Kidney (tissue), 22 donors: ENCODE measurements at places on chromosomes 3 and 15. TPM values are rescaled to one million over a fixed set of nuclear protein-coding genes. Genes with fewer than 3 reads are reported as not detected.

RHOV gene
- 4.6 TPM for polyA plus RNA-seq

DNA sequence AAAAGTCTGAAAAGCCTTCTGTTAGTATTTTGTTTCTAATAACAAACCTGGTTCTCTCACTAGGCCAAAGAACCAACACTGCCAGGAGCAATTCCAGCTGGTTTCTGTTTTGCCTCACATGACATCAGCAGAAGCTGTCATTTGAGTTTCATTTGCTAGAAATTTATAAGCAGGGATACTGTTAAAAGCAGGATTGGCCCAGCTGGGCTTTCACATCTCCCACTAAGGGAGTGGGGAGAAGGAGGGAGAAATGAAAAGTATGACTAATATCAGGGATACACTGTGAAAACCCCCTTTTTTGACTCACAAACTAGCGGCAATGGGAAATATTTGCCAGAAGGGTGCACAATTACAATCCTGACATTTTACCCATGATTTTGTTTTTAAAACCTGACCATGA is 5.3 kb downstream of the CCDC80 start:
- peak; percentile 92 for DNase-seq

GRCh38 chr3:2783261-2783660 is 326.9 kb downstream of the IL5RA start:
- DNase-seq = no peak

DNA sequence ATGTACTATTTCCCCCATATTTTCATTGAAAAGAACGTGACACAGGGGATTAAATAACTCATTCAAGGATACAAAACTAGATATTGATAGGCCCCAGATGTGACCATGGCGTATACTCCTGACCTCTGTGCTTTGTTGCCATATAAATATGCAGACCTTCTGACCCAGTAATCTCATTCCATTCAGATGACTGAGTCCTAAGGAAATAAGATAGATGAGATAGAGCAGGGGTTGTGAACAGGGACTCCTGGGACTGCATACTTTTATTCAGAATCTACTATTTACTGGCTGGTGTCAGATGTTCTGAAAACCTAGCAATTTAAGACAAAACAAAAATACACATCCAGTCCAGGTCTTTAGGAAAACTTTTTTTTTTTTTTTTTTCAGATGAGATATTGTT is 139.2 kb upstream of the MANF start:
- DNase-seq = no peak

GRCh38 chr3:12328837-12329462 is 40.1 kb downstream of the PPARG start:
- DNase-seq = no peak

DNA sequence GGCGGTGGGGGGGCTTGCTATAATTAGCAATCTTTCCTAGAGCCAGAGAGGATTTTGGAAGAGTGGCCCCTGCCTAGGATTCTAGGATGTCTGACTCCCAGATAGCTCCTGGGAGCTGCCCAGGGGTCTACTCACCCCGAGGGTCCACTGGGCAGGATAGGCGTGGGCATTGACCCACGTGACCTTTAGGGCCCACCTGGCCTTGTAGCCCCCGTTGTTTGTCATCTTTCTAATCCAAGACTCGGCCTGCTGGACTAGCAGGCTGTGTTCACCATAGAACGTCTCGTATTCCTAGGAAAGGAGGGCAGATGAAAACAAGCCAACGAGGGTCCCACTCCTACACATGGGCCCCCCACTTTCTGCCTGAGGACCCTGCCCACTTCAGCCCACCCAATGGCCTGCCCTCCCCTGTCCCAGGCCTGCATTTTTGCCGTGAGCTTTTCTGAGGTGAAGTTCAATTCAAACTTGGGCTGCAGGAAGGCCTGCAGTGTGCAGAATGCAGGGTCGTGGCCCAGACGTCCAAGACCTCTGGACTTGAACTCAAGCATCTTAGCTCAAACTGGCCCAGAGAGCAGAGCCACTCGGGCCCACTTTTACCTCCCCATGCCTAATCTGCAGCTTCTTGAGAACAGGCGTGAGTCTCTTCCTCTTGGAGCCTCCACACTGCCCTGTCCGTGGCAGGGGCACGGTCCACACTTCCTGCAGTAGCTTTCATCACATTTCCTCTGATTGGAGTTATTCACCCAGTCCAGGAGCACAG is 41.5 kb downstream of the MUC4 start:
- DNase-seq = no peak

- no peak for DNase-seq
Observed at GRCh38 chr3:186374376-186374775, 12.3 kb upstream of the DGKG start.

DNA sequence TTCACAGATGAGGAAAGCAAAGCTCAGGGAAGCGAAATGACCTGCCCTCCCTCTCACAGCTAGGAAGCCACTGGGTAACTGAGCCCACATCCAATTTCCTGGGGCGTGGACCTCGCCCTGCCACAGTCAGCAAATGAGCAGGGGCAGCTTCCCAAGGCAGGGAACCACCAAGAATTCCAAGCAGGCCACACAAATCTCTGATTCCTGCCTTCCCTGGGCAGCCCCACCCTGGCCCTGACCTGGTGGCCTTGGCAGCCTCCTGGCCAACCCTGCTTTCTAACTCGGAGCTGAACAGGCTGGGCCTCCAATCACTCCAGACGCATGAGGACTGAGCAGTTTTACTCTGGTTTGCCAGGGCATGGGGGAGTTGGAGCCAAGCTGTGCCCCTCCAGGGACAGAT is 203.7 kb upstream of the TLE3 start:
- DNase-seq = no peak

NR2E3 gene
- not detected for polyA plus RNA-seq

KNG1 gene
- 710 TPM for polyA plus RNA-seq

DNA sequence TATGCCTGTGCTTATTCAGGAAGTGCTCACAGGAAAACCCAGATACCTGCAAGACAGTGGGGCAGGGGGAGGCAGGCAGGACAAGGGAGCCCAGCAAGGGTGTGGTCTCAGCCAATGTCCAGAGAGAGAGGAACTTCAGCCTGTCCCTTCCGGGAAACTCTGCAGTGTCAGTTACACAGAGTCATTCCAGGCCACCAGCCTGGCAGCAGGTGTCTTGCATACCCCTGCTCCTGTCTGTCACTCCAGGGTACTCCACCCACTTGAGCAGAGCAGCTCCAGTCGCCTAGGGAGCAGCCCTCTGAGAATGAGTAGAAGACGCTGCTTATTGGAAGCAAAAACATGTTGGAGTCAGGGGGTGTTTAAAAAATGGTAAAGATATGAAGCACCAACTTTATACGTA is 431.2 kb upstream of the RGMA start:
- no peak for DNase-seq

DNA sequence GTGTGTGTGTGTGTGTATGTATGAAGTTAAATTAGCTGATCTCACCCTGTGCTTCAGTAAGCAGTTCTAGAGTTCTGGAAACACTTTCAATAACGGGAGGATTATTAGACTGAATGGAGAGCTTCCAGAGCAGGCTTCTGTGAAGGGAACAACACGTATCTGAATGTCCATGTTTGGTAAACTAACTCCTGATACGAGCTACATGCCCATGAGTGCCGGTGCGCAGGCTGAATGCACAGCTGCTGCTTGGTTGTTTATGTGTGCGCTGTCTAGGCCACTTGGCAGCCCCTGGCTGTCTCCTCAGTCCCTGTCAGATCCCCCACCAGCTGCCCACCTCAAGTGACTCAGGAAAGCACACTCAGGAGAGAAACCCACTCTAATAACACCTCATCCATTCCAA is 137.0 kb downstream of the EPHB1 start:
- no peak for DNase-seq

- DNase-seq = no peak
Observed at GRCh38 chr15:41881920-41882688, 11.7 kb downstream of the SPTBN5 start.
